Natural killer cell treated with Interleukin-12 subunit alpha and Interleukin-12 subunit beta and Interleukin-15 and Interleukin-18, amount 100 ng/mL, for 72 hours (primary cell): ENCODE measurements at places on chromosomes 6 and 20. TPM values are rescaled to one million over a fixed set of nuclear protein-coding genes. Genes with fewer than 3 reads are reported as not detected.

Gene NOX3
- total RNA-seq = not detected

- no peak for DNase-seq
Measured at GRCh38 chr6:165618241-165618640, 44.8 kb downstream of the PDE10A start.

Gene SLC32A1
- not detected for total RNA-seq

Gene NOTCH4
- 1.4 TPM for total RNA-seq

DNA sequence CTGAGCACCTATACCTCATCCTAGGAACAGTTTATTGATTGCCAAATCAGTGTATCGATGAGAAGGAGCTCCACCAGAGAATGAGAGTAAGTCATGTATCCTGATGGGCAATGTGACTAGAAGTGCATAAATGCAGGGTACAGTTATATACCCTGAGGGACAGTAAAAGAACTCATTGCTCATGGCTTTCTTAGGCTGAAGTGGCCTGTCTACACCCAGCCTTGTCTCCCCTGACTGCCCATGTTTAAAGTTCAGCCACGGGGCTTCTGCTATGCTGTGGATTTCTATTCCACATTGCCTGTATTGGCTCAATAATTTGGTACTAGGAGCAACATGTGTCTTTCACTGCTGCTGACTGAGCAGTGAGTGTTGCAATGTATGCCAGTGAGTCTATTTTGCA, 400.4 kb upstream of the IMPG1 start:
- DNase-seq = no peak

Gene DTNBP1
- 21.5 TPM for total RNA-seq

DNA sequence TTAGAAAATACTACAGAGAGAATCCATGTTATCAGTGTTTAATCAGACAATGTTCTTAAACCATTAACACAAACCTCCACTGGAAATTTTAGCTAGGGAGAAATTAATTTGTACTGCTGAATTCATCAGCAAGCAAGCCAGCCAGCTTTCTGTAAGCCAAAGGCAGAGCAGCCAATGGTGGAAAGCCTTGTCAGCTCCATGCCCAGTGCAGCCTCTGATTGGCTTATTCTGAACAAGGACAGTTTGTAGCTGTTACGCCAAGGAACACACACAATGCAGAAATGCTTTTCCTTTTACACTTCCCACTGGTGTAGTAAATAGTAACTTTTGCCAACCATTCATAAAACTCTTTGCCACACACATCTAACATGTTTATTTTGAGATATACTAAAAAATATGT, 265.0 kb downstream of the TENT5A start:
- DNase-seq = no peak

Gene HLA-E
- total RNA-seq = 567 TPM

DNA sequence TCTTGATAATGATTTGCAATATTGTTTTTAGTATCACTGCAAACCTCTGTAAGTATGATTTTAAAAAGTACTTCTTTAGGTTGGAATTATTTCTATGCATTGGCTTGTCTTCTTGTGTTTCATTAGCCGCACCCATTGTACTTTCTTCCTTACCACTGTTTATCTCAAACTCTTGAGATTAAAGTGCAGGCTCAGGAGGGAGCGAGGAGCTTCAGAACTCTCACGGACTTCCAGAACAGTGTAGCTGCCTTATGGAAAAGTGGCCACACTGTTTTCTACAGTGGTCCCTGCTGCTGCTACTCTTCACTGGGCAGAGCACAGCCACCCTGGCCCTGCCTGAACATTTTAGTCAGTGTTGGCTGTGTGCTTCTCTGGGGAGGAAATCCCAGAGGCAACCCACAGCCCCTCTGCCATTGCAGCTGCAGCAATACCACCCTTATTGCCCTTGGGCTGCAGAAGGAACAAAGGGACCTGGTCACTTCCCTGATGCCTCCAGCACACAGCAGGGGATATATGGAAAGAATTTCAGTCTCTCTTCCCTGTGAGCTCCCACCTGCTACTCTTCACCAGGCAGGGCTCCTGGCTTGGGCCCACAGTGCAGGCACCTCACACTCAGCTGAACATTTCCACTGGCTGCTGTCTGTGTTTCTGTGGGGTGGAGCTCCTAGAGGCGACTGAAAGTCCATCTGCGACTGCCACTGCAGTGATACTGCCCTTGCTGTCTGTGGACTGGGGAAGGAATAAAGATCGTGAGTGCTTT, 91.7 kb upstream of the MAP3K4 start:
- DNase-seq = no peak

DNA sequence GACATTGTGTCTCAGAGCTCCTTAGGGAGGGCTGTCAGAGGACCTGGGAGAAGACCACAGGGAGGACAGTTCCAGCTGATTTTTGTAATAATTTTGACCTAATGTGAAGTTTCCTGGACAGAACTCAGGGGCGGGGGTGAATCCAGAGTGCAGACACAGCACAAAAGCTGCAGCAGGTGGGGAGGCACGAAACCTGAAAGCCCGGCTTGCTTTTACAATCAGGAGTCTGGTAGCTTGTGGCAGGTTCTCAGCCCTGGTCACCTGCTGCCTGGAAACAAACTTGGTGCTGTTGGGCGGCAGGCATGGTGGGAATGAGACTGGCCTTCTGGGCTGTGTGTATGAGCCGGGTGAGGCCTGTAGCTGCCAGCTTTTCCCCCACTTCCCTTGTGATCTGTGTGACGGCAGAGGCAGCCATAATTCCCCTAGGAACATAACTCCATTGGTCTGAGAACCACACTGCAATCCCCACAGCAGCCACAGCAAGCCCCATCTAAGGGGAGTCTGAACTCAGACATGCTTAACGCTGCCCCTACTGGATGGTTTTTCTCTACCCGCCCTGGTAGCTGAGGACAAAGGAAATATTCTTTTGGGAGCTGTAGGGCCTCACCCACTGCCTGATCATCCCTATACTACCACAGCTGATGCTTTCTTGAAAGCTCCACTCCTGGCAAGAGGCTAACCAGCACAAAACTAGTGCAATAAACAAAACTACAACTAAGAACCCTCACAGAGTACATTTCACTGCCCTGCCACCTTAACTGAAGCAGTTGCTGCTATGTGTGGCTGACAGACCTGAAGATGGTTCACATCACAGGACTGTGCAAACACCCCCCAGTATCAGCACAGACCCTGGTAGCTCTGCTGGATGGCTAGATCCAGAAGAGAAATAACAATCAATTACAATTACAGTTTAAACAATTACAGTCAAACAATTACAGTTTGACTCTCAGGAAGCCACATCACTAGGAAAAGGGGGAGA, 1055.1 kb upstream of the GJE1 start:
- no peak for DNase-seq

- no peak for DNase-seq
Measured at GRCh38 chr6:75611011-75611701, 9.5 kb downstream of the SENP6 start.

GRCh38 chr6:157893238-157893637, 70.2 kb downstream of the SNX9 start:
- DNase-seq = no peak

GRCh38 chr6:41546475-41546865, 289 bp downstream of the FOXP4 start:
- no peak for DNase-seq

DNA sequence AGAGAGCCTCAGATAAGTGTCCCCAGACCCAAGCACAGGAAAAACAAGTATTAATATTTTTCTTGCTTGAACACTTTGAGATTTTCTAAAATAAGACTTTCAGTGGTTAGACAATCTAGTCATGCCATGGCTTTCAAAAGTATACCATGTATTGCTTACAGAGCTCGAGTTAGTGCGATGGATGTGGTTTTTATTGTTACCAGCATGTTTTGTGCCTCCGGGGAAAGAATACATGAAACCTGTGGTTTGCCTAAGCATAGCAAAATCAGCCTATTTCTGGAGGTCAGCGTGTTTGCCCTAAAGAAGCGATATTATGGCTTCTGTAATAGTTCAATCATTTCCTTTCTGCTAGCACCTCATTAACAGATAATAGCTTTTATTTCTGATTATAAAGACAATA, 21.6 kb downstream of the RIN2 start:
- no peak for DNase-seq

GRCh38 chr20:2742934-2743559, 50.5 kb downstream of the EBF4 start:
- DNase-seq = peak; percentile 77

- DNase-seq = no peak
Measured at GRCh38 chr6:4727671-4728435, 48.4 kb upstream of the CDYL start.

DNA sequence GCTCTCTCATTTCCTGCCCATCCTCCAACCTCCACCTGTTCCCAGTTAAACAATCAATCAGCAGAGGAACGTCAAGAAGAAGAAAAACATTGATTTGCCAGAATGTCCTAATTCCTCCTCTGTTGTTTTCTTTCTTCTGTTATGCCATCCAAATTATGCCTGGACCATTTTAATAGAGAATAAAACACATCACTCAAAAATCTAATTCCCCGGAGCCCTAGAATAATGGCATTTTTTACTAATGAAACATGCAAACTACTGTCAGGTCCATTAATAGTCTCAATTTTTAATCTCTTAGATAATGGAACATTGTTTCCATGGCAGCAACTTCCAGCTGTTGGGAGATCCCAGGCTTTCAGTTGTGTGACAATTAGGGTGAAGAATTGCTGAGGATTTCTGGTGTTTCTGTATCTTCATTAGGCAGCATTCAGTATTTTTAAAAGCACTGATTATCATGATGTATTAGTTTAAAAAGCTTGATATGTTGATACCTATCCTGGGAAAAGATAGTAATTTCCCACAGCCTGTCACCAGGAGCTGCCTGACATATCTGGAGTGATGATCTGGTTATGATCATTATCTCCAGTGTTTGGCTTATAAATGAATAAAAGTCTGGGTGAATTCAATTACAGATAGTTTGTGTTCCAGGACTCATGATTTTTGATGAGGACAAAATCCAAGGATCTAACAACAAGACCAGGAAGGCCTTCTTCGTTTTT, 209.8 kb downstream of the TPBG start:
- DNase-seq = no peak

GRCh38 chr20:49247792-49248191, 28.6 kb downstream of the DDX27 start:
- DNase-seq = no peak

Gene OTOR
- not detected for total RNA-seq

DNA sequence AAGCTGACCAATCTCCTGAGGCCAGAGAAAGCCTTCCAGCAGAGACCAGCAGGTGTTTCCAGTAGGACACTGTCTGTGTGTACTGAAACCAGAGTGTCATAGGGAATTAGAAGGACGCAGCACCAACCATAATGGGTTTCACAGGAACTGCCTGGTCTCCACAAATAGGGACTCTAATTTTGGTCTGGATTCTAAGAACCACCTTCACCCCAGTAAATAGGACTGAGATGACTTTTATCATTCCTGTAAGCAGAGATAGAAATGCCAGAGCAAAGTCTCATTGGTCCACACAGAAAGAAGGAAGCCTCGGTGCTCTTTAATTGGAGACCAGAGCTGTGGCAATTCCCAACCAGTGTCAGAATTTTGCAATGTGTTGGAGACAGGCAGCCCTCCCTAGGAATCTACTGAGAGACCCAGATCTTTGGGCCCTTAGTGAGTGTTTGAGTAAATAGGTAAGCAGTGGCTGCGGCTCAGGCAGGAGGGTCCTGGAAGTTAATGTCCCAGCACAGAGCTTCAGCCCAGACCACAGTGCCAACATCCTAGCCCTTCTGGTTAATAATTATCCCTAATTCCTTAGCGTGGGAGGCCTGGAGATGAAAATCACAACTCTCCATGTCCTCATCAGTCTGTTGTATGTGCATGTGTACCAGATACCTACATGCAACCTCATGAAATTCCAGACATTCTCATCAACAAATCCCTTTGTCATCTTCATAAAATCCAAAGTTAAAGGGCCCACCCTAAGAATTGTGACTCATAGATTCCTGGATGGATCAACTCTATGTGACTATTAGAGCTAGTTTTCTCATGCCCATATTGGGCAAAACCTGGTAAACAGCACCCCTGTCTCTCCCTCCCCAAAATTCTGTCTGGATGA, 81.2 kb downstream of the UNC5CL start:
- no peak for DNase-seq

GRCh38 chr20:44362466-44362940, 7.0 kb downstream of the HNF4A start:
- no peak for DNase-seq

DNA sequence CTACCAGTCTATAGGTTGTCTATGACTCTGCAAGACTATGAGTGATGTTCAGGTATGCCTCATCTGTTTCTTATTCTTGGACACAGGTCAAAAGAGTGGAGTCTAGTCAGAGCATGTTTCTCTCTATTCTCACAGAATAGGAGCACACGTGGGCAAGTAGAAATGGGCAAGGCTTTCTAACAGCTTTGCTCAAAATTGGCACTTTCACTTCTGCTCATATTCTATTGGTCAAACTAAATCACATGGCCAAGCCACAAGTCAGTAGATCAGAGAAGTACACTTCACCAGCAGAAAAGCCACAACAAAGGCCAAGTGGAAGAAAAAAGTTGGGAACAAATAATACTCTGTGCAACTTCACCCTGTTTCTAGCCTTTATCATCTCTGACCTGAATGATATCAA, 354.5 kb upstream of the SYNCRIP start:
- DNase-seq = no peak

Gene CLPSL2
- not detected for total RNA-seq

DNA sequence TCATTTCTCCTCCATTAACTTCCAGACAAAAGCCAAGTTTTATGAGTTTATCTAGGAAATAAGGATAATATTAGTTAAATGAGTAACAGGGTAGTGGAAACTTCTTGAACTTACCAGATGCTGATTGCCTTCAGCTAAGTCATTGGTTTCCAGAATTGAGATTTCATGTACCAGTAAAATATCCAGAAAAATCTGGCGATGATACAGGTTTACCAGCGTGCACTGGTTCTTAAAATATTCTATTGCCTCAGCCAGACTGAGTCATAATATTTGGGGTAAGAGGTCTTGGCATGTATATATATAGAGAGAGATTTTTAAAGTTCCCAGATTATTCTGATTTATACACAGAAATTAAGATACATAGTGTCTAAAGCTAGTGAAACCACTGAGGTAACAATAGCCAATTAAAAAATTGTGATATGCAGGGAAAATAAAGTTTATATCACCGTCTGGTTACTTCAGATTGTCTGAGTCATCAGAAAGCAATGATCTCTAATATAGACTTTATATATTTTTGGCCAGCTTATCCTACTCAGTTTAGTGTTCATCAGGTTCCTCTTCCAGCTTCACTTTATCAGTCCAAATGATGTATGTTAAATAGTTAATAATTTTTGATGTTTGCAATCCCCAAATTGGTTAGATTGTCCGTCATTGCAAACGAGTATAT, 39.5 kb upstream of the SDHAF4 start:
- no peak for DNase-seq

GRCh38 chr6:28727559-28728211, 196.1 kb downstream of the TRIM27 start:
- no peak for DNase-seq

Gene SCRT2
- not detected for total RNA-seq
